ENCODE measurements at places on chromosomes 13 and 19. TPM values are rescaled to one million over a fixed set of nuclear protein-coding genes. Genes with fewer than 3 reads are reported as not detected.

Gene CYP4F11
- total RNA-seq = 0.30 TPM

Gene CEACAM7
- total RNA-seq = not detected

Gene ZNF888
- total RNA-seq = 1.3 TPM

Gene ZNF780A
- 8.1 TPM for total RNA-seq

Gene CDX2
- total RNA-seq = not detected

Gene WDR87
- not detected for total RNA-seq

Gene SH2D3A
- not detected for total RNA-seq

Gene ZNF296
- total RNA-seq = 0.19 TPM

Gene EML2
- total RNA-seq = 39.1 TPM

Gene CXCL17
- total RNA-seq = not detected

Gene CEACAM3
- 0.32 TPM for total RNA-seq

Gene ARHGAP33
- total RNA-seq = 4.2 TPM

Gene ANGPTL4
- 24.6 TPM for total RNA-seq

Gene AXL
- total RNA-seq = 19.8 TPM

DNA sequence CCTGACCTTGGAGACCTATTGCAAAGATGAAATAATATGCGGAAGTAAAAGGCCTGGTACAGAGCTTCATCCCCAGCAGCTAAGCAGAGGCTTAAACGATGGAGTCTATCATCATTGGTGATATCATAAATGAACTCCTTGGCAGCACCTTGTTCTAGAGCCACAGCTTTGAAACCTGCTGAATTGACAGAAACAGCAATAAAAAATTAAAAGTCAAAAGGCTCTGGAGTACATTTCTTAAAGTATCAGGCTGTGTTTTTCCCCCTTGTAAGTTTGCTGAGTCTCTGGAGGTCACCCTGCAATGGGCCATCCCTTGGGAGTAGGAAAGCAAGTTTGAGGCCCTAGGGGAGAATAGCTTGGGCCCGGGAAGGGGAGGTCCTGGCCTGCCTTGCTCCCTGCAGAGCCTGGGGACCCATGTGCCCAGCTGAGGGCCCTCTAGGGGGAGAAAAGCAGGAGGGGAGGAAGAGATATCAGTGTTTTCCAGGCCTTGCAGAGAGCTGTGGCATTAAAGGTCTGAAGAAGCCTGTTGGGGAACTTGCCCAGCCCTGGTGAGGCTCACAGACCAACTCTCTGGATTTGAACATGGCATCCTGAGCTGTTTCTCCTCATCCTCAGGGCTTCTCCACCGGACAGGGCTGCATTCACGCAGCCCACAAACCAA is 416.1 kb downstream of the ZNF536 start:
- no peak for DNase-seq

DNA sequence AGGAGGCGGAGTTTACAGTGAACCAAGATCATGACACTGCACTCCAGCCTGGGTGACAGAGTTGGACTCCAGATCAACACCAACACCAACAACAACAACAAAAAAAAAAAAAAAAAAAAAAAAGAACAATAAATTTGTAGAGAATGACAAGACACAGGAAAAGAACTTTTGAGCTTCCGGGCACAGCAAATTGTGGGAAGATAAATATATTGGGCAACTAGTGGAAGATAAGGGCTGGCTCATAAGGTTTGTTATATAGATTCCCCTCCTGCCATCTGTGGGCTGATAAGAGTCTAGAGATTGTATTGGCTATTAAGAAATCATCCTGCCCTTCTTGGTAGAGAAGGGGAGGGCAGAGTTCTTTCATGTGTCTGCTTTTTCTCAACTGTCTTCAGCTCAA is 33.1 kb upstream of the CYP2S1 start:
- no peak for DNase-seq

DNA sequence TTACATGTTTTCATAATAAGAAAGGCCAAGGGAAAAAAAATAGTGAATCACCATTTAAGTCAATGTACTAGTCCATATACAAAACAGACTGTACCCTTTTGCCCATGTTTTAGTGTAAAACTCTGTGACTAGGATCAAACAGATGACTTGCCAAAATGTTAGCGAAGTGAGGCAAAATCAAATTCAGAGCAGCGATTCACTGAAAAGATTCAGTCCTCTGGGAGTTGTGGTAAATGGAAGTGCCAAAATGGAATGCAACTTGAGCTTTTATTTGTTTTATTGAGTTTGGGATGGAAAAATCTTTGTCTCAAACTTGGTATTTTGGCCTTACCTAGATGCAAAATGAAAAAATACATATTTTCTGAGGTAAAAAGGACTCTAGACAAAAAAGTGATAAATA is 9.1 kb downstream of the CDADC1 start:
- DNase-seq = no peak

DNA sequence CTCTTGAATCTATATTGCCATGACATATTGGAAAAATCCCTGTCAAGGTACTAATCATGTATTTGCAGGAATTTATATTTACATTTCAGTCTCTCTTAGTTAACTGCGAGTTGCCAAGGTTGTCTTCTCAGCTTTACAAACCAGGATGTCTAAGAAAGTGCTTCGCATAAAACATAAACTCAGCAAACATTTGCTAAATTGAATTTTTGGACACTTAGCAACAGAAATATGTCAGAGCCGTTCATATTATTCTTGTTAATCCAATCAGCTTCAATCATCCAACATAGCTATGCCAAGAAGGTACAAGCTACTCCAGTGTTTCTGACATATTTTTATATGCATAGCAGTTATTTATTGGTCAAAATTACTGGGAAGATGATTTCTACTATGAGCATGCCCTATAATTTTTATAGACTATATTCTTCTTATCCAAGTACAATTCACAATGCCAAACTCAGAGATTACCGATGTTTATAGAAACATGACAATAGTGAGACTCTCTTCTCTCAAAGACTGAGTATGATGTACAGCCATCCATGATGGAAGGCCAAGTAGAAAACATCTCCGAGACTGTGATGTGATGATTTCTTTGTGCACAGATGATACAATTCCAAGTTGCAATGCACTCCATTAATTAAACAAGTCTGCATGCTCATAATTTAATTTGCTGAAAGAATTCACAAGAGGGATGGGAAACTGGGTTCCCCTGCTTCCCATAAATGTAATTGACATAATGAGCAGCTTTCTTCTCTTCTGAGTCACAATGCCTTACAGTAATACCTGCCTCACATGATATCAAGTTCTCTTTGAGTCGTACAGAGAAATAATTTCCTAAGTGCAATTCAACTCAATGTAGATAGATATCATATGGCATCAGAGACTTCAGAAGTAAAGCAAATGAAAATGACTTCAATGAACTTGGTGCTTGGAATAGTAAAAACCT is 776.3 kb downstream of the EFNB2 start:
- no peak for DNase-seq

GRCh38 chr13:31168166-31168565 is 6.5 kb upstream of the HSPH1 start:
- DNase-seq = no peak

- no peak for DNase-seq
Measured at GRCh38 chr13:37127691-37128241, 22.3 kb upstream of the CSNK1A1L start.

DNA sequence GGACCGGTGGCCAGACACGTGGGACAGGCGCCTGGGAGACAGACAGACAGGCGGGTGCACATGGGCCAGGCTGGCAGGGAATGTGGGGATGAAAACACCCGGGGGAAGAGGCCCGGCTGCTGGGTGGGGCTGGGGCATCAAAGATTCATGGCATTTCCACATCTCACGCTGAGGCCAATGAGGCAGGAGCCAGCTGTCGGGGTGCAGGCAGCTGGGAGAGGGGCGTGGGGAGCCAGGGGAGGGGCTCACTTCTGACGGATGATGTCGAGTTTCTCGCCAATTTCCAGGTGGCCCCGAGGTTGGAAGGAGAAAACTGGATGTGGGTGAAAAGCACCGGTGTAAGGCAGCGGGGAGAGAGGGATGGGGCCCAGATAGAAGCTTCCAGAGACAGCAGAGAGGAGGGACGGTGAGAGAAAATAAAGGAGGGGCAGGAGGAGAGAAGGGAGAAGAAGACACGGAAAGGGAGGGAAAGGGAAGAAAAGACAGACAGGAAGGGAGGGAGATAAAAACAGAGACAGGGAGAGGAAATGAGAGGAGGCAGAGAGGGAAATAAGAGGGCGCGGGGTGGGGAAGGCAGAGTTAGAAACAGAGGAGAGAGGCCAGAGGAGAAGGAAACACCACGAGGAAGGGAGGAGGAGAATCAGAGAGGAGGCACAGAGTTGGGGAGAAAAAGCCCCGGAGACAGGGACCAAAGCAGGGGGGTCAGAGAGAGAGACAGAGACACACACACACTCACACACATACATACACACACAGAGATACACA is 8.0 kb upstream of the CCER2 start:
- DNase-seq = no peak

GRCh38 chr13:76500894-76501293 is 385.3 kb downstream of the KCTD12 start:
- DNase-seq = no peak

DNA sequence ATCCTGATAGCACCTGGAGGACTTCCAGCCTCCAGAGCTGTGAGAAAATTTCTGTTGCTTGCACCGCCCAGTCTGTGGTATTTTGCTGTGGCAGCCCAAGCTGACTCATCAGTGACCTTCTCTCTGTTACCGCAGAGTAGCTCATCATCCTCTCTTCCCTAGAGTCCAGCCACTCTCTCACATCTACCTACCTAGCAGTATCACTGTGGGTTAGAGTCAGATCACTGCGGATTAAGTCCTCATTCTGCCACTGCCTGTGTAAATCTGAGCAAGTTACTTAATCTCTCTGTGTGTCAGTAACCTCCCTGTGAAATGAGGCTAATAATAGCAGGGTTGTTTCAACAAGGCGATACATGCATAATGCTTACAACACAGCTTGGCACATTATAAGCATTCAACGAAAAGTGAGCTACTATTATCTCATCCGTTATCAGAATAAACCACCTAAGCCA is 40.3 kb upstream of the USPL1 start:
- no peak for DNase-seq

DNA sequence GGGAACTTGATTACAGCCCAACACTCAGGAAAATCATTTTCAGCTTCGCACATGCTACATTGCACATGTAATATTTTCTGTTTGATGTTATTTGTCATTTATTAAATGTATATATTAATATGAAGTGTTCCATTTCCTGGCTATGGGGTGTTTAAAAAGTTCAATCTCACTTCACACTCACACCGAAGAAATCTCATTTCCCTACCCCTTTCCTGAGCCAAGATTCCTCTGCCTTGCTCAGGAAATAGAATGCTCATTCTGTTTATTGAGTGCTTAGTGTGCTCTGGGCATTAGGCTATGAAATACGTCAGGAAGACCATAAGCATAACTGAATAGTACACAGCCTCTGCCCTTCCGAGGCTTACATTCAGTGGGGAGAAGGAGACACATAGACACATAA is 331.9 kb upstream of the TSHZ3 start:
- DNase-seq = no peak

- DNase-seq = peak; percentile 83
Measured at GRCh38 chr13:110506859-110507566, 54.5 kb downstream of the RAB20 start.

- no peak for DNase-seq
Measured at GRCh38 chr19:49366110-49366509, 2.4 kb downstream of the DKKL1 start.

DNA sequence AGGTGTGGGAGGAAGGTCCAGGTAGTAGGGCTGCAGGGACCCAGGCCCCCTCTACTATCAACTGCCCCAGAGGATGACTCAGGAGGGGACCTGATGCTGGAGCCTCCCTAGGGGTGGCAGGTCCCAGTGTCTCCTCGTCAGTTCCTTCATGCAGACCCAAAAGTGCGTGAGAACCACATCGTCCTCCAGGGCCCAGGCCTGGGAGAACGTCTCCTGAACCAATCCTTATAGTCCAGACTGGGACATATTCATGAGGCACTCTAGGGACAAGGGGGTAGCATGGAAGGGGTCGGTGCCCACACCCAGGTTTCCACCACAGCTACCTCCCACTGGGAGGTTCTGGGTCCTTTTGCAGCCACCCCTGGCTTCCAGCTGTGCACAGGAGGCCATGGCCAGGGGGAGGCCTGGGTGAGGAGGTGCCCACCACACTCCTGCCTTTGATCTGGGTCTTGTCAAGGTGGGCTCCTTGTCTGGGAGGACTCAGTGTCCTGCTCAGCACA is 38.0 kb upstream of the TPM4 start:
- no peak for DNase-seq

DNA sequence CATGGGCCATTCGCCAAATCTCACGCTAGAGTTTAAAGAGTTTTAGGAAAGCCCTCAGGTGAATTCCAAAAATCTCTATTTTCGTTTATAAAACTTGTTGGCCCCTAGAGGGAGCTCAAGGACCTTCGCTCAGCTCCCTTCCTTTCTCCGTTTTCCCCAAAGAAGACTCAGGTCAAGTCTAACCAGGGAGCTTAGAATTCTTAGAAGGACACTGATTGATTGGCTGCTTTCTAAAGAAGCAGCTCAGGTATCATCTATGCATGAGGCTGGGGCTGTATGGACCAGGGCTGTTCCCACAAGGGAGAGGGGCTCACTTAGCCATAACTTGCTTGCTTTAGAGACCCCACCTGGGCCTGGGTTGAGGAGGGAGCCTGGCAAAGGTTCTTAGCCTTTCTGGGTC is 20.5 kb downstream of the DZIP1 start:
- no peak for DNase-seq

GRCh38 chr19:3692141-3693024 is 7.9 kb downstream of the PIP5K1C start:
- no peak for DNase-seq

GRCh38 chr19:41302624-41303351 is 7.2 kb upstream of the CCDC97 start:
- no peak for DNase-seq

- DNase-seq = no peak
Measured at GRCh38 chr13:39603424-39603947, 493 bp upstream of the LHFPL6 start.

- no peak for DNase-seq
Measured at GRCh38 chr13:73714522-73714921, 419.7 kb downstream of the KLF12 start.

- no peak for DNase-seq
Measured at GRCh38 chr19:55670280-55671053, 4.6 kb upstream of the EPN1 start.

DNA sequence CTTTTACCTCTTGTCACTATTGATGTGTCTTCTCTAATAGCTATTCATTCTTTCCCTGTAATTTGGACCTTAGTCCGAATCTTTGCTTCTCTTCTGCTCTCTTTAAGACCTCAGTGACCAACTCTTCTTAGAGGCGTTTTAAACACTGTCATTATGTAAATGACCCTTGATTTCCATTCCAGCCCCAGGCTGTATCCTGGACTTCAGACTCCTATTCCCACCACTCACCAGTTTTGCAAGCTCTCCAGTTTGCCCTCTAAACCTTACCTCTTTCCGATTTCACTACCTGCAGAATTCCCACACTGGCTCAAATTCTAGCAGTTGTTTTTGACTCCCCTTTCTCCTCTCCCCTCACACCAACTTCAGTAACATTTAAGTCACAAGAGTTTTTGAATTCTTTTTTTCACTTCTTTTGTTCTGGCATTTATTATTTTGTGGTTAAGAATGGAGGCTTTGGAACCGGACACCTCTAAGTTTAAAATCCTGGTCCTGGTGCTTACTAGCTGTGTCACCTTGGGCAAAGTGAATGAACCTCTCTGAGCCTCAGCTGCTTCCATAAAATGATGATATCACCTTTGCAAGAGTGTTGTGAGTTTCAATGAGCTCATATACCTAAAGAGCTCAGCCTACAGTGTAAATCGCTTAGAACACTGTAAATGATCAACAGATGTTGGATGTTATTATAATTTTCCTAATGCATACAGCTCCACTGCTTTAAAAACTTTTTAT is 13.6 kb upstream of the HMGB1 start:
- DNase-seq = no peak

Measured in Right ventricle myocardium inferior (tissue), 1 donor.